Activated CD8-positive, alpha-beta memory T cell treated with anti-CD3 and anti-CD28 coated beads, Interleukin-2, amount 10 ng/mL, durations not matched to agents 7 days and 5 days (primary cell): ENCODE measurements at places on chromosomes 5 and 9. TPM values are rescaled to one million over a fixed set of nuclear protein-coding genes. Genes with fewer than 3 reads are reported as not detected.

DNA sequence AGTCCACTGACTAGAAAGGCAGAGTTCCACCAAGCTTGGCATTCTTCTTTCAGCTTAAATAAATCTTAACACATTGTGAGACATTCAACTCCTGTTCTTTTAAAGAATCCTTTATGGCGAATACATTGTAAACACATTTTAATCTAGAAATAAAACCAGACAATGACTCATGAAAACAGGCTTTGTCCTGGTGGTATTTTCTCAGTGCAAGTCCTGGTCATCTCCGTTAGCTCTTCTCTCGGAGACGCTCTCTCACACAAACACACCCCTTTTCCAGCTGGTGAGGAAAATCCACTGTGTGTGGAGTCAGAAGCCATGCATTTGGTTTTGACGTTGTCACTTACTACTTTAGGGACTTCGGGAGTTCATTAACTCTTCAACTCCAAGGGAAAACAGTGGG lies 140.4 kb downstream of the AUH start:
- no peaks in the 10 kb centered on the region for H3K27me3 ChIP-seq
- H3K4me1 ChIP-seq = peaks cover 2% of the 10 kb centered on the region
- DNase-seq = no peak
- no peak overlapping the region for H3K27ac ChIP-seq

- no peaks in the 10 kb centered on the region for H3K27me3 ChIP-seq
- DNase-seq = no peak
- no peaks in the 10 kb centered on the region for H3K36me3 ChIP-seq
- no peak overlapping the region for H3K27ac ChIP-seq
- H3K4me3 ChIP-seq = no peak overlapping the region
These were observed 30.5 kb upstream of the DAB2IP start for GRCh38 chr9:121620777-121621449.

GRCh38 chr9:83701286-83701685 lies 6.5 kb downstream of the UBQLN1 start:
- H3K27ac ChIP-seq = no peak overlapping the region
- peaks cover 34% of the 10 kb centered on the region for H3K36me3 ChIP-seq
- no peaks in the 10 kb centered on the region for H3K27me3 ChIP-seq
- no peak overlapping the region for H3K4me3 ChIP-seq

GRCh38 chr9:106936680-106937079 lies 73.7 kb downstream of the ZNF462 start:
- no peak overlapping the region for H3K4me3 ChIP-seq
- no peaks in the 10 kb centered on the region for H3K4me1 ChIP-seq
- no peaks in the 10 kb centered on the region for H3K36me3 ChIP-seq
- H3K27ac ChIP-seq = no peak overlapping the region

GRCh38 chr5:132204371-132205135 lies 23.1 kb downstream of the P4HA2 start:
- DNase-seq = peak; percentile 19
- no peaks in the 10 kb centered on the region for H3K27me3 ChIP-seq
- H3K27ac ChIP-seq = no peak overlapping the region
- peaks cover 2% of the 10 kb centered on the region for H3K36me3 ChIP-seq
- H3K4me3 ChIP-seq = no peak overlapping the region

GRCh38 chr5:113219695-113220094 lies 215.1 kb downstream of the TSSK1B start:
- no peaks in the 10 kb centered on the region for H3K27me3 ChIP-seq
- no peak for DNase-seq
- no peaks in the 10 kb centered on the region for H3K4me1 ChIP-seq
- H3K4me3 ChIP-seq = no peak overlapping the region
- no peaks in the 10 kb centered on the region for H3K36me3 ChIP-seq

DNA sequence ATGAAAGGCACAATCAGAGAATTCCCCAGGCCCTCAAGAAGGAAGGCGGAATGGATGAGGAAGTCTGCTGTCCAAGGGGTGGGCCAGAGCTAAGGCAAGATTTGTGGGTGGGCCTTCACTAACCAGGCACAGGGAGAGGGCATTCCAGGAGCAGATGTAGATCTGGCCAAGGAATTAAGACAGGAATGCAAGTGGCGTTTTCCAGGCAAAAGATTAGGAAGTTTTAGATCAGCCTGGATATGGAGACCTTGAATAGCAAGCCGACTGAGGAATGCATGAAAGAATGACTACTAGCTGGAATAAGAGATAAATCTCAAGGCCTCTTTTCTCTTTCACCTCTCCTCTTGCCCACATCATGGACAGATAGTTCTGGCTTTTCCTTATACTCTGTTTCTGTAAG lies 68.5 kb downstream of the GHR start:
- no peaks in the 10 kb centered on the region for H3K4me1 ChIP-seq
- H3K27ac ChIP-seq = no peak overlapping the region
- no peak overlapping the region for H3K4me3 ChIP-seq
- peaks cover 6% of the 10 kb centered on the region for H3K27me3 ChIP-seq
- DNase-seq = no peak

The PCDHB15 gene
- total RNA-seq = not detected

The SLC36A3 gene
- total RNA-seq = not detected

The SLC45A2 gene
- total RNA-seq = 0.21 TPM

The BHMT2 gene
- total RNA-seq = not detected

The PCDHB2 gene
- total RNA-seq = not detected

The ITGA2 gene
- 37.0 TPM for total RNA-seq

The CTXN3 gene
- total RNA-seq = not detected
